ENCODE measurements at places on chromosomes 16 and 17.

- no peak for DNase-seq
These were observed 64.8 kb downstream of the SEC14L1 start for GRCh38 chr17:77205396-77206125.

GRCh38 chr17:9845306-9845705 is 19.6 kb downstream of the GLP2R start:
- no peak for DNase-seq

- DNase-seq: no peak
These were observed at the start of gene ITGB4 for GRCh38 chr17:75720656-75721462. TSS of gene ITGB4 (plus strand) at chr17:75721459. CDS start at chr17:75724704, 3,245 bp downstream.

DNA sequence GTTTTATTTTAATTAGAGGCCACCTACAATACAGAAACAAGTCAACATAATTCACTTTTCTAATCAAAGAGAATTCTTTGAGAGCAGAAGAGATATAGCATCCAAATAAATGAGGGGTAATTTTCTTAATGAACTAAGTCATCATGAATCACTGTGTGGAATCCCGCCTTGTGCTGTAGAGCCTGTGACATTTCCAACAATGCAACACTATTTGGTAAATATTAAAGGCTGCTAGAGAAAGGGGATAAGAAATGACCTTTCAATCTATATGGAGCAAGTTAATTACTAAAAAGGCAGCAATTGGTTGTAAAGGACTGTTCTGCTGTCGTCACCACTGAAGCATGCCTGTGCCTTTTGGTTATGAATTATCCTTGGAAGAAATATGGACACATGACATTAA is 345.7 kb upstream of the MAF start:
- no peak for DNase-seq

DNA sequence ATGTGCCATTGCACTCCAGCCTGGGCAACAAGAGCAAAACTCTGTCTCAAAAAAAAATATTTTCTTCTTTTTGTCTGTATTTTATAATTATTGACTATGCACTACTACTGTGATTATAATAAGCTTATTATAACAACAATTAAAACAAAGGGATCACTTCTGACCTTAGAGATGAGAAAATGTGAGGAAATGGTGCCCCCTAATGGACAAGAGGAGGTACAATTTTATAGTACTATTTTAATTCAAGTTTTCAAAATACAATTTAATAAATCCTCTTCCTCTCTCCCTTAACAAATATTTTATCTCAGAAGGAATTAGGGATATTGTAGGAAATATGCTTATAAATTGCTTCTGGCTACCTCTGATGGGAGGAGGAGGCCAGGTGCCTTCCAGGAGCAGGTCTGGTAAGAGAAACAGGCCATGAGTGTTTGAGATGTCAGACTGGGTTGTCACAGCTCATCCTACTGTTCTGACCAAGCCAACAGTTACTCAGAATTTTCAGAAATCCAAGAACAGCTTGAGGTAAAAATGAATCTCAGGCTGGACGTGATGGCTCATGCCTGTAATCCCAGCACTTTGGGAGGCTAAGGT is 14.0 kb downstream of the VPS53 start:
- DNase-seq: no peak

DNA sequence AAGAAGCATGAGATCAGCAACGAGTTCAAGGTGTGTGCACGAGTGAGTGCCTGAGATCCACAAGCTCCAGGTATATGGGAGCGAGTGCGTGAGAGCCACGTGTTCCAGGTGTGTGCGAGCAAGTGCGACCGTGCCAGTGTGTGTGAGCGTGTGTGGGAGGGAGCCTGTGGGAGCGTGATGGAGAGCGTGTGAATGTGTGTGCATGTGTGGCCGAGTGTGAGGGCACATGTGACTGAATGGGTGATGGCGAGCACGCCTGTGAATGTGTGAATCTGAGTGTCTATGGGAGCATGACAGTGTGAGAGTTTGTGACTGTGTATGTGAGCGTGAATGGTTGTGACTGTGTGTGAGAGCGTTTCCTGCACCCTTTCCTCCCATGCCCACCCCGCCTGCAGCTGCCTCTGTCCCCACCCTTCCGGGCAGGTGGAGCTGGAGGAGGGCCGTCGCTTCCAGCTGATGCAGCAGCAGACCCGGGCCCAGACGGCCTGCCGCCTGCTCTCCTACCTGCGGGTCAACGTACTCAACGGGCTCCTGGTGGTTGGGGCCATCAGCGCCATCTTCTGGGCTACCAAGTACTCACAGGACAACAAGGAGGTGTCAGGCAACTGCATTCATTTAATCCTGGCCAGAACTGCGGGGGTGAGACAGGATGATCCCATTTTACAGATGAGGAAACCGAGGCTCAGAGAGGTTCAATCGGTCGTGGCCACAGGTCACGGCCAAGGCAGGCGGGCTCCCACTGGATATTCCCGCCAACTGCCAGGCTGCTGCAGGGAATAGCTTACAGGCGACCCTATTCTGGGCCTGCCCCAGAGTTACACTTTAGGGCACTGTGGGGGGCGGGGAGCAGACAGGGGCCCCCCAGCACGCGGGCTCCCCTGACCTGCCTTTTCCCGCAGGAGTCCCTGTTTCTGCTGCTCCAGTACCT is 3.7 kb downstream of the TMC8 start:
- no peak for DNase-seq

DNA sequence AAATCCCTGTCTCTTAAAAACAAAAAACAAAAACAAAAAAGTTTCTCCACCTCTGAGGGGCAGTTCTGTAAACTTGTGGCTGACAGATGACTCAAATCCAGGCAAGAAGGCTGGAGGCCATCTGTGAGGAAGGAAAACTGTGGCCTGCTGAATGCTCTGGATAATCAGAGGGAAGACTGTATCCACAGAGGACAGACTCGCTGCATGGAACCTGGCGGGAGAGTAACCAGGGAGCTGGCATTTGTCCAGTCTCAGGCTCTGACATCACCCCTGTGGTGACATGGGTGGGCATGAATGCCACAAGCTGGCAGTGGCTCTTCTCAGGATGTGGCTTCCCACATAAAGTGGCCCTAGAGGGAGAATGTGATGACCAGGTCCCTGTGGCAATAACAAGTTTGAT is 2.8 kb upstream of the KSR1 start:
- no peak for DNase-seq

- no peak for DNase-seq
These were observed 169.5 kb upstream of the NOG start for GRCh38 chr17:56424005-56424404.

- DNase-seq: no peak
These were observed 13.9 kb upstream of the HELZ start for GRCh38 chr17:67258821-67259468.

DNA sequence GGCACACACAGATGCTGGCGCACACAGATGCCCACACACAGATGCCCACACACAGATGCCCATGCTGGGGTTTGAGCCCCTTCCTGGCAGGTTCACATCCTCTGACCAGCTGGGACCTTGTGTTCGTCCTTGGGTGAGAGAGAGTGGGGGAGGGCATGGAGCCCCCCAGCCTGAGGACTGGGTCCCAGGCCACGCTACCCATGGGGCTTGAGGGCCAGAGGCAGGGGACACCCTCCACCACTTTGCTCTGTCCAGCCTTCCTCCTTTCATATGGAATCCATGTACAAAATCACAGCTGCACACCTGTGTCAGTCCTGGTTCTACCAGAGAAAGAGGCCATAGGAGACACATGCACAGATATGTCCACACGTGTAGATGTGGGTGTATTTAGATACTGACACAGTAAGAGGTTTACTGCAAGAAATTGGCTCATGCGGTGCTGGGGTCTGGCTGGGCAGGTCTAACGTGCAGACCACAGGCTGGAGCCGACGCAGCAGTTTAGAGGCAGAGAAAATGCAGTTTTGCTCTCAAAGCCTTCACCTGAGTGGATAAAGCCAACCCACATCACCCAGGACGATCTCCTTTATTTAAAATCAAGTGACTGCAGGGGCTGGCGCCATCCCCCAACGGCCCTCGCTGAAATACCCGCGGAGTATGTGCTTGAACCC is 10.8 kb downstream of the SLC22A31 start:
- no peak for DNase-seq

DNA sequence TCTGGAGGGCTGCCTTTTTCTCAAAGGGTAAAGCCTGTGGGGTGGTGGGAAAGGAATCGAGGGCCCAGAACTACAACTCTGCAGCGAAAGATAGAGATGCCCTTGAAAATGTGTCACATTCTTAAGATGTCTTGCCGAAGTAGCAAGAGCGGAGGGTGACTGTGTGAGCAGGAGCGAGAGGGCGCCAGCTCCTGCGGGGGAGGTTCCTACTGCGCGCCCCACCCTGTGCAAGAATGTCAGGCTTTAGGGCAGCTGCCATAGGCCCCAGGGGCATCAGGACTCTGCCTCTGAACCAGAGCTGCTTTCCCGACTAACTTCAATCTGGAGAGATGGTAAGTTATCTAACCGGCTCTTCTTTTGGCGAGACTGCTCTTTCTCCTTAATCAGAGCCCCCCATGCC is 11.8 kb upstream of the ITGAE start:
- no peak for DNase-seq

DNA sequence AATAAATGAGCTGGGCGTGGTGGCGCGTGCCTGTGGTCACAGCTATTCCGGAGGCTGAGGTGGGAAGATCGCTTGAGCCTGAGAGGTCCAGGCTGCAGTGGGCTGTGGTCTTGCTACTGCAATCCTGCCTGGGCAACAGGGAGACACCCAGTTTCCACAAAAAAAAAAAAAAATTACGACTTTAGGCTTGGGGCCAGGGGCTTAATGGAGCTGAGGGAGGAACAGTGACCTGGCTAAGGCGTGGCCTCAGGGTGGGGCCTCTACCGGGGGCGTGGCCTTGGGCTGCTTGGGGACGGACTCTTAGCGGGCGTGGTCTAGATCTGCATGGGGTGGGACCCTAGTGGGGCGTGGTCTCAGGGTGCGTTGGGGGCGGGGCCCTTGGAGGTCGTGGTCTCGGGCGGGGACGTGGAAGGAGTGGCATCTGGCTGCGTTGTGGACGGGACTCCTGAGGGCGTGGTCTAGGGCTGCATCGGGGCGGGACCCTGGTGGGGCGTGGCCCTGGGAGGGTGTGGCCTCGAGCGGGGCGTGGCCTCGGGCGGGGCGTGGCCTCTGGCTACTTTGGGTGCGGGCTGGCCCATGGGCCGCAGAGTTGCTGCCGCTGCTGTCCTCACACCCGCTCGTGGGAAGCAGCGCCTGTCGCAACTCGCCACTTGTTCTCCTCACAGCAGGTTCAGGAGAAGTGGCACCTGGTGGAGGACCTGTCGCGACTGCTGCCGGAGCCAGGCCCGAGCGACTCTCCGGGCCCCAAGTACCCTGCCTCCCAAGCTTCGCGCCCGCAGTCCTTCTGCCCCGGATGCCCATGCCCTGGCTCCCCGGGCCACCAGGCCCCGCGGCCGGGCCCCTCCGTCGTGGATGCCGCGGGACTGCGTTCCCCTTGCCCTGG is 5.8 kb upstream of the C17orf99 start:
- DNase-seq: peak; percentile 78

DNA sequence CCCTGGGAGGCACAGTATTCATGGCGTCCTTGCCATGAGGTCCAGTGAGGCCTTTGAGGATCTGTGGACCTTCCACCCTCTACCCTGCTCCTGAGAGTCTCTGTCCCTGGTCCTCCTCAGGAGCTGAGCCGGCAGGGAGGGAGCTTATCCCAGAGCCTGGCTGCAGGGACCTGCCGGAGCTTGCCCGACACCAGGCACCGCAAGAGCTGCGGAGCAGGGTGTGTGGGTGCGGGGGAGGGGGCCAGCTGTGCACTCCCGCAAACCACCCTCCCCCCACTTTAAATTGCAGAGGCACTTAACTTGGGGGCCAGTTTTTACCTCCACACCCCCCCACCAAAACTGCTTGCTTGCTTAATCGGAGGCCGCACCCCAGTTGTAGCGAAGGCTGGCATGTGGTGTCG is 609 bp upstream of the ZNF750 start:
- DNase-seq: no peak

- DNase-seq: no peak
These were observed 73.7 kb upstream of the CHMP6 start for GRCh38 chr17:80917716-80918560.

DNA sequence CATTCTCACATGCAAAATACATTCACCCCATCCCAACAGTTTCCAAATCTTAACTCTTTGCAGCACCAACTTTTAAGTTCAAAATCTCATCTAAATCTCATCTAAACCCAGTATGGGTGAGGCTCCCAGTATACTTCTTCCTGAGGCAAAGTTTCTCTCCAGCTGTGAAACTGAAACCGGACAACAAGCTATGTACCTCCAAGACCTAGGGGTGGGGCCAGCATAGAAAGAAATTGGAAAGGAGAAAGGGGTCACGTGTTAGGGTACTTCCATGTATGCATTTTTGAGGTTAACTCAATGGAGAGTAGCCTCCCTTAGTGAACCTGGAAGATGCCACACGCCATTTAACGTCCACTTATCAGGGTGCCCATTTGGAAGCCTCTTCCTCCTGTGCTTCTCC is 23.9 kb upstream of the LRRC75A start:
- no peak for DNase-seq

GRCh38 chr16:13070268-13070667 is 168.9 kb downstream of the SHISA9 start:
- no peak for DNase-seq

- no peak for DNase-seq
These were observed 8.5 kb downstream of the TXNDC11 start for GRCh38 chr16:11734025-11734652.

- no peak for DNase-seq
These were observed 128.8 kb upstream of the ASIC2 start for GRCh38 chr17:33421933-33422332.

DNA sequence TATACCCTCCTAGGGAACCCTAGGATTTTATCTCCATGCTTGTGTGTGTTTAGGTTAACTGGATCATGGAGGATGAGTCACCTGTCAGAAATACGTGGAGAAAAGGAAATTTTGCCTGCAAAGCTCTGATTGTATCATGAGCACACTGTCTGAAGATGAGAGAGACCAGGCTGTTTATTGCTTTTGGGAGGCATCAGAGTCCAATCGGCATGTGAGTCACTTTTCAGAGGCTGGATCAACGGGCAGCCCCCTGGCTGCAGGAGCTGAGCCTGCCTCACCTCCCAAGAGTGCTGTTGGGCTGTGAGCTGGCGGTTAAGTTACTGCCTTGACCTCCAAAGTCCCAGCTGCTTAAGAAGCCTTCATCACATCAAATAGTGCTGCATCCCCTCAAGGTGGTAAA is 41.5 kb upstream of the MED9 start:
- DNase-seq: no peak

- DNase-seq: no peak
These were observed 70.6 kb downstream of the CYB5B start for GRCh38 chr16:69494991-69495392.

DNA sequence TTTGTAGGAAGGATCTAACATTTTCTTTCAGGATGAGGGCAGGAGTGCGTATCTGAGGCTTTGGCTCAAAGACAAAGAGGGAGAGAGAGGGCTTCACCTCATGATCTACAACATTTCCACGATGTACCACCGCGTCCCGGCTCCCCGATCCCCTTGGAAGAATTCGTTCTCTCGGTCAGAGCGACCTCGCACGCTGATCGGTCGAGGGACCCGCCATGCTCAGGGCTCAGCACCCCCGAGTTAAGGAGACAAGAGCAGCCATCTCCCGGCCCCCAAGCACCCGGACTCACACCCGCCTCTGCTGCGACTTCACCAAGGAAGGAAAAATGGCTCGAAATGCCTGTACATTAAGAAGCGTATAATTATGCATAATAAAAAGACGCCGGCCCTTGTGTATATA is 89.5 kb upstream of the RPL38 start:
- DNase-seq: no peak

Data from left forelimb (tissue), 1 donor.